Stimulated activated CD8-positive, alpha-beta memory T cell treated with anti-CD3 and anti-CD28 coated beads, Interleukin-7, amount 100 ng/mL, for 1 hour (primary cell): ENCODE measurements at places on chromosomes 3 and 15.

GRCh38 chr3:56254835-56255234 lies 213.4 kb downstream of the ERC2 start:
- no peak for DNase-seq

GRCh38 chr3:64058566-64058965 lies 35.3 kb upstream of the PSMD6 start:
- DNase-seq = no peak

- DNase-seq = no peak
Observed at GRCh38 chr3:66195347-66195783, 25.4 kb upstream of the SLC25A26 start.

- no peak for DNase-seq
Observed at GRCh38 chr3:37210230-37210629, 35.8 kb upstream of the LRRFIP2 start.

DNA sequence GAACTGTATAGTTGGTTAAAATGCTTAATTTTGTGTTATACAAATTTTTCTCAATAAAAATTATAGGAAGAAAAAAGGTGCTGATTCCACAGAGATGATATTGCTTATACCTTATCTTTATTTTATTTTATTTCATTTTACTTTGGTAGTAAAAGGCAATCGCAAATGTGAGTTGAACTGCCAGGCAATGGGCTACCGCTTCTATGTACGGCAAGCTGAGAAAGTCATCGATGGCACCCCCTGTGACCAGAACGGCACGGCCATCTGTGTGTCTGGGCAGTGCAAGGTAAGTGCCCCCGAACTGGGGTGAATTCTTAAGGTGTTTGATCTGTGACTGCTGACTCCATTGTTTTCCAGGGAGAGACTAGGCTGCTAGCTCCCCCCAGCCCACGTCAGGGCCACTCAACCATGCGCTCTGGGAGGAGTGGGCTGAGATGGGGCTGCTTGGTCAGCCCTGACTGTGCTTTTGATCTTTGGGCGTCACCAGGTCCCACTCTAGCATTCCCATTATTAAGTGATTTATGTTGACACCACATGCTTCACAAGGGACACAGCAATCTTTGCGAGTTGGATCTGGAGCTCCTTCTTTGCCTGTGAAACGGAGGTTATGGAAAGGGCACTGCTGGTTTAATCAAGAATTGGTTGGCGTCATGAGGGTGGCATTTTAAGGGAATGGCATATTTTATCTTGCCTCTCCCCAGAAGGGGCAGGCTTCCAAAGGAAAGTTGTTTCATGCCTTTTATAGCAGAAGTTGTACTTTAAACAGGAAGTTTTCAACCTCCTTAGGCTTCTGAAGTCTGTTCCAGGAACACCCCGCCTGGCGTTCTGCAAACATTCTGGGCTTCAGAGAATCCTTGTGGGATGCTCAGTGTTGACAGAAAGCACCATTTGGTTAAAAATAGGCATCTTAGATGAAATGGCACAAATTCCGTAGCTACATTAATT lies 296.5 kb downstream of the THSD4 start:
- DNase-seq = no peak

- no peak for DNase-seq
Observed at GRCh38 chr15:67187351-67187854, 67.1 kb downstream of the AAGAB start.

DNA sequence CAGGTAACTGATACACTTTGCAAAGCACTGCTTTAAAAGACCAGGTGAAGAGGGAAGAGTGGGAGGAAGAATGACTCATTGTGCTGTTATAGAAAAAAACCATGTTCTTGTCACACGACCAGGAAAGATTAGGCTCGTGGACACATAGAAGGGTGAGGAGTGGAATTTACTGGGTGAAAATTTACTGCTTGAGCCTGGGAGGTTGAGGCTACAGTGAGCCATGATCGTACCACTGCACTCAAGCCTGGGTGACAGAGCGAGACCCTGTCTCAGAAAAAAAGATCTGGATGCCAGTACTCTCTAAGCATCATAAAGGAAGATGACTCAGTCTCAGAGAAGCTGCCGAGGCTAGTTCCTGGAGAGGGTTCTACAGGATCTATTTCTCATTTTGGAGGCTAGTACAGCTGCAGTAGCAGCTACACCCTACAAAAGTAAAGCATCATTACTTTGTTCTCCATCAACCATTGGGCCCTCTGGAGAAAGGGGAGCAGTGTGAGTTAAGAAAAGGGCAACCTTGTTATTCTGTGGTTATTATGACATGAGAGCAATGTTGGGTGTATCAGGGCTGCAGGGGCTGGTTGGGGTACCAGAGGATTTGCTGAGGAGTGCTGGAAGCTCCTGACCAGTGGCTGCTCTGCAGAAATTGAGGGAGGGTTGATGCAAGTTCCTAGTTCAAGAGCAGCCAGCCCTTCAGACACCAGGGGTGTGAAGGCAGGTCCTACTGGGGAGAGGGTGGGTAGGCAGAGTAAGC lies 75.4 kb downstream of the CMTM8 start:
- DNase-seq = no peak

- DNase-seq = no peak
Observed at GRCh38 chr3:71906976-71907375, 122.0 kb upstream of the PROK2 start.

GRCh38 chr3:34783876-34784275 lies 855.4 kb upstream of the ARPP21 start:
- no peak for DNase-seq

DNA sequence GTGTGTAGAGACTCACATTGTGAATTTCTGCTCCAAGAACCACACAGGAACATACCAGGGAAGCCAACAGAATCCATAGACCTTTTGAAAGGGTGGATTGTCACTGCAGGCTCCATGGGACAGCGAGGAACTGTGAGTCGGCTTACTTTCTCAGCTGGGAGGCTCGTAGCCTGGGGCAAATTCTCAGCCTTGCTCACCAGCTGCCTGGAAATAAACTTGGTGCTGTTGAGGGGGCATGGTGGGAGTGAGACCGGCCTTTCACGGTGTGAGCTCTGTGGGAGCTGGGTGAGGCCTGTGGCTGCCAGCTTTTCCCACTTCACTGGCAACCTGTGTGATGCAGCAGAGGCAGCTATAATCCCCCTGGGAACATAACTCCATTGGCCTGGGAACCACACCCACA lies 146.6 kb upstream of the P2RY1 start:
- no peak for DNase-seq

GRCh38 chr3:21585216-21585740 lies 165.7 kb downstream of the ZNF385D start:
- DNase-seq = no peak

DNA sequence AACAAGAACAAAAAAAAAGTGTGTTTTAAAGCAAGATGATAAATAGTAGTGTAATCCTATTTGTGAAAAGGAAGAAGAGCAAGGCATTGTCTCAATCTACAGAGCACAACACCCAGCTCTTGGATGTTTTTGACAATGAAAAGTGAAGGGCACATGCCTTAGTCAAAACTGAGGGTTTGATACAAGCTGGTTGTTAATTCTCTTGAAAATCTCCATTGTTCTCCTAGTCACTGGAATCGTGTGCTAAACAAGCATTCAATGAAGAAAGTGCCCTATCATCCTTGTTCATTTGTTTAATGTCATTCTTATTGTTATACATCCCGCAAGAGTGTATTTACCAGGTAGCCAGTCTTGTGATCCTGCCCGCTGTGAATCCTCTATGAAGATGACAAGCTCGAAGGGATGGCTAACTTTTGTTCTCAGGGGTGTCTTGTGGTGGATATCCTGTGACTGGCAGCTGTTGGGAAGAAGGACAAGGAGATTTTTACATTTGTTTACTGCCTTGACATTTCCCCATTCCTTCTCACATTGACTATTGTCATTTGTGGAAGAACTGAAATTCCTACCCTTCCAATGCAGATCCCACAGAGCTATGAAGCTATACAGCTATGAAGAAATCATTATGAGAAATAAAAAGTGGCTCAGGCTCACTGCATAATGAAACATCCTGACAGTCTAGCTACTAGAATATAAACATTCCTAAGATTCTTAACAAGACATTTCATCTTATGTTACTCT lies 175.9 kb downstream of the VGLL3 start:
- DNase-seq = no peak

DNA sequence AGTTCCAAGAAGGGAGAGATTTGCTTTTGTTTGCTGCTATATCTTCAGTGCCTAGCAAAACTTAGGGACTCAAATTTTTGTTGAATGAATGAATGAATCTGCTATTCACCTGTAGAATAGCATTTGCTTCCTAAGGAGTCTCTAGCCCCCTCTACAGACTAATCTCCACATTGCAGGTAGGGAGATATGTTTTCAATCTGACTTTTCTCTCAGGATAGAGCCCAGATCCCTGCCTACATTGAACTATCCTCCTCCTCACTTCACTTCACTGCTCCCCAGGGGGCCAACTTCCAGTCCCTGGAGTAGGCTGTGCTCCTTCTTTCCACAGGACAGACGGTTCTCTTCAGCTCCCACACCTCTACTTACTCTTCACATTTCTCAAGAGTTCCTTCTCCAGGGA lies 81.9 kb upstream of the PTX3 start:
- DNase-seq = no peak

GRCh38 chr15:48940508-48940907 lies 23.2 kb downstream of the SHC4 start:
- DNase-seq = no peak

DNA sequence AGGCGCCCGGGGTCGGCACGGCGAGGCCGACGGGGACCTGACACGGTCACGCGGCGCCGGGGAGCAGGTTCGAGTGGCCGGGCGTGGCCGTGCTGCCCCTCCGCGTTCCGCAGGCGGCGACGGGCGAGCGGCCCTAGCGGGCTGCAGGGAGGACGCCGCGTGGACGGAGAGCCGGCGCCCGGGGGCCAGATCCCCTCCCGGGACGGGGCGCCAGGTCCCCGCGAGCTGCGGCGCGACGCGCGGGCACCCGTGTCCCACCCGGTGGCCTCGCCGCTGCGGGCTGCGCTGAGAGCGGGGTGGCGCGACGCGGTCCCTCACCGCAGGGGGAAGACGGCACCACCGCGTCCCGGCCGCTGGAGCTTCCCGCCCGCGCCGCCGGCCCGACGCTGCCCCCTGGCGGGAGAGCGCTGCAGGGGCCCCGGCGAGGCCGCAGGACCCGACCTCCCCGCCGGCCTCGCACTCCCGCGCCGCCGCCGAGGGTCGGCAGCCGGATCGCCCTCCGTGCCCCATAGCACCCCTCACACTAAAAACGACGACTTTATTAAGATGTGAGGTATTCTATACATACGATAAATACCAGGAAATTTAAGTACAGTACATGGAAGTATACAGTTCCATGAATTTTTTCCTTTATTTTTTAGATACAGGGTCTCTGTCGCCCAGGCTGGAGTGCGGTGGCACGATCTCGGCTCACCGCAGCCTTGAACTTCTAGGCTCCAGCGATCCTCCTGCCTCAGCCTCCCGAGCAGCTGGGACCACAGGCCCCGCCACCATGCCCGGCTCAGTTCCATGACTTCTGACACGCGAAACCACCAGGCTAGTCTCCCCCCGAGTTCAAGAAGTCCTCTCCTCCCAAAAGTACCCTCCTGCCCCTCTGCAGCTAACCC lies 1.3 kb upstream of the PIGZ start:
- peak; percentile 32 for DNase-seq

GRCh38 chr3:87742250-87742649 lies 316.6 kb downstream of the CGGBP1 start:
- no peak for DNase-seq

- no peak for DNase-seq
Observed at GRCh38 chr3:197734667-197735318, 1.9 kb downstream of the RUBCN start.

DNA sequence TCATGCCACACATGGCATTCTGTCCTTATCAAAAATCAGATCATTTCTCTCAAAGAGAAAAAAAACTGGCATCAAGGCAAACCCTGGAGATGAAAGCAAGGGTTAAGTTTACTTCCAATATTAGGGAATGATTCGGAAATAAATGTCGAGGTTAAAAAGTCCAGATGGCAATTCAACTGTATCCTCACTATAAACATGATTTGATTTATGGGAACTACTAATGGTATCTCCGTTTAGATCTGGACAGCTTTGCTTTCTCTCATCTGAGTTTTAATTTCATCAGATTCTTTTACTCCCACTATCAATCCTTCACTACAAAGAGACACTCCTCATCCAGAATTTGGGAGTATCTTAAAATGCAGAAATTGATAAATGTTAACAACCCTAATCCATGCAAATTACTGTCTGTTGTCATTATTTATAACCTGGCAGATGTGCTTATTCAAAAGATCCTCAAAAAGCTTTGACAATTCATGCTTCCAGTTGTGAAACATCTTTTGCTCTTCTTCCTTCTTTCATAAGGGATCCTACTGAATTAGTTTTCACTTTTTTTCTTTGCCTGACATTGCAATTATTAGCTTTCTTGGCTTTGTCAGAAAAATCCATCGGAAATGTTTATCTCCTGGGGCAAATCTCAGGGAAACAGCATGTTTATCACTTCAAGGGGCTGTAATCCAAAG lies 903.2 kb downstream of the MCTP2 start:
- no peak for DNase-seq

DNA sequence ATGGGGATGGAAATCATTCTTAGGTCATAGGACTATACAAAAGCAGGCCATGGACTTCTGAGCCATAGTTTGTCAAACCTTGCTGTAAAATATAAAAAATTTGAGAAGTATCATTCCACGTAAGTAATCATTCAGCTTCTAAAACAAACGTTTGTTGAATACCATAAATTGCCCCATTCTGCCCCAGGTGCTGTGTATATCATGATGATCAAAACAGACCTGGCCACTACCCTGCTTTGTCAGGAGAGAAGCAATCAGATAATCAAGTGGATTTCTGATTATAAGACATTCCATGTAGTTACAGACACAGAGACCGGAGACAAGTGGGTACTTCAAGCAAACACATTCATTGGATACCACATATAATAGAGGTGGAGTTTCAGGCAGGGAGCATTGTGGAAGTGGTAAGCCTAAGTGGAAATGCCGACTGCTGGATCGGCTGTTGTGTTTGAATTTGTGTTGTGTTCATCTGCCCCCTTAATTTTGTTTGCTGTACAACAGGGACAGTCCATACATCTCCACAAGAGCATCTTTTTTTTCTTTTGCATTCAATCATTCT lies 61.7 kb downstream of the TGFBR2 start:
- no peak for DNase-seq

DNA sequence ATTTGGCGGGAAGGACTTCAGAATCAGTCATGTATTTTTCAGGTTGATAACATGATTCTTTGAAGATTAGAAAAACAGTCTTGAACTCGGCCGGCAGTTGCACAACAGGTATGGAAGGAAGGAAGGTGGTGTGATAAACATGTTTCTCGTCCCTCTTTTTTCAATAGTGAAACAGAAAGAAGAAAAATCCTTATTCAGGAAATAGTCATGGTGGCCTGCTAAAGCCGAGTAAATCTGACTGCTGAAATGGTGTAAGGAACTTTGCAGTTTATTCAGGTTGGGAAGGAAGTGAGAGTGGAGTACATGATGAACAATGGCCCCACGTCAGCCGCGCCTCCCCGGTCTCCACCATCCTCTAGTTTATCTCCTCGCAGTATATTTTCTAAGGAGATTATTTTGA lies 6.7 kb downstream of the RASGRP1 start:
- DNase-seq = no peak

GRCh38 chr15:101535170-101535902 lies 45.8 kb upstream of the PCSK6 start:
- no peak for DNase-seq

GRCh38 chr15:38626443-38627050 lies 61.9 kb upstream of the RASGRP1 start:
- no peak for DNase-seq
